GM12878 (cell line): ENCODE measurements at places on chromosomes 1 and 21. TPM values are rescaled to one million over a fixed set of nuclear protein-coding genes. Genes with fewer than 3 reads are reported as not detected.

GRCh38 chr1:207219979-207220889, 101.2 kb upstream of the CD55 start:
- peaks cover 13% of the 10 kb centered on the region for H3K4me1 ChIP-seq
- H3K27ac ChIP-seq = no peak overlapping the region
- H3K36me3 ChIP-seq = no peaks in the 10 kb centered on the region
- H3K27me3 ChIP-seq = no peaks in the 10 kb centered on the region

Gene RPS8
- total RNA-seq = 3,050 and 3,180 TPM in 2 replicates

GRCh38 chr21:21624674-21625073, 626.5 kb downstream of the NCAM2 start:
- H3K4me1 ChIP-seq = no peaks in the 10 kb centered on the region
- no peaks in the 10 kb centered on the region for H3K27me3 ChIP-seq
- no peak for DNase-seq
- no peaks in the 10 kb centered on the region for H3K36me3 ChIP-seq
- no peak overlapping the region for H3K4me3 ChIP-seq

DNA sequence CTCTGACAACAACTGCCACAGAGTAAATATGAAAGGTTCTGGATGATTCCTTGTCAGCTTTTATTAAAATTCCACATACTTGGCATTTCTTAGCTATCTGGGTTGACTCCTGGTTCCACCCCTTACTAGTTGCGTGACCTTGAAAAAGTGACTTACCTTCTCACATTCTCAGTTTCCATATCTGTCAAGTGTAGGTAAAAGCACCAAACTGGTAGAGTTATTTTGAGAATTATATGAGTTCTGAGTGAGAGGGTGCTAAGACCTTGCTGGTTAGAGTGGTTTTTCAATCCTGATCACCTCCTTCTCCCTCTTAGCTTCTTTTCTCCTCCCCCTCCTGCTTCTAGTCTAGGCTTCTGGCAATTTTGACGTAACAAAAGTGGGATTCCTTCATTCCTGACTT, 83.4 kb upstream of the ABCD3 start:
- DNase-seq = no peak
- peak overlapping the region; percentile 27; the same call in 1 of the 2 replicates for H3K27ac ChIP-seq
- H3K4me1 ChIP-seq = peaks cover 23% of the 10 kb centered on the region
- H3K4me3 ChIP-seq = no peak overlapping the region; the same call in 1 of the 2 replicates
- H3K27me3 ChIP-seq = no peaks in the 10 kb centered on the region
- H3K36me3 ChIP-seq = no peaks in the 10 kb centered on the region

DNA sequence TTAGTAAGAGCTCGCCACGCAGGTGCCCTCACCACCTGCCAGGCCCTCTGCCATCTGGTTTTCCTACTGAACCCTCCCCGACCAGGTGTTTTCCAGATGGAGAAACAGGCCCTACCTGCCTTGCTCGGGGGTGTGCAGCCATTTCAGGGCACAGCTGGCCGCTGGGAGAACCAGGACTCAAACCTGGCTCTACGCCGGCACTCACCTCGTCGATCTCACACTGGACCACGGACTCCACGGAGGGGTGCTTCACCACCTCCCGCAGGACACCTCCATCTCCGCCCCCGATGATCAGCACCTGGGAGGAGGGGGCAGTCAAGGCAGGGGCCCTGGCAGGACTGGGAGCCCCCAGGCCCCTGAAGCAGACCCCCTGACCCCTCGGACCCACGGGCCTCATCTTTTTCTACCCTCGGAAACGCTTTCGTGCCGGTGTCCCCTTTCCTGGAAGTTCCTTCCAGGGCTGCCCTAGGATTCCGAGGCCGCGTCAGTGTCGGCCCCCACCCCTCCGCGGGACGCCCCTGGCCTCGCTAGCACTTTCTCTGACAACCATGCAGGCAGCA, 1.1 kb downstream of the SRM start:
- H3K36me3 ChIP-seq = peaks cover 4% of the 10 kb centered on the region
- H3K27me3 ChIP-seq = no peaks in the 10 kb centered on the region
- H3K4me3 ChIP-seq = peak overlapping the region; percentile 95
- peaks cover 22% of the 10 kb centered on the region for H3K4me1 ChIP-seq

Gene LGR6
- total RNA-seq = not detected in 2 replicates

Gene KRTAP6-1
- total RNA-seq = not detected in 2 replicates

- H3K4me3 ChIP-seq = no peak overlapping the region
- H3K27ac ChIP-seq = no peak overlapping the region
- DNase-seq = no peak
- H3K4me1 ChIP-seq = no peaks in the 10 kb centered on the region
- H3K36me3 ChIP-seq = no peaks in the 10 kb centered on the region
Observed at GRCh38 chr1:7002728-7003127, 217.5 kb downstream of the CAMTA1 start.

Gene C1orf21
- 0.03 and 0.05 TPM in 2 replicates for total RNA-seq

- no peak overlapping the region for H3K27ac ChIP-seq
- H3K4me1 ChIP-seq = no peaks in the 10 kb centered on the region; the same call in 1 of the 2 replicates
- H3K27me3 ChIP-seq = no peaks in the 10 kb centered on the region; the same call in none of the 2 replicates
- no peak for DNase-seq
- H3K4me3 ChIP-seq = no peak overlapping the region
Observed at GRCh38 chr1:204650911-204651570, 34.5 kb downstream of the LRRN2 start.

- DNase-seq = no peak
- H3K36me3 ChIP-seq = no peaks in the 10 kb centered on the region
- H3K27ac ChIP-seq = no peak overlapping the region
- H3K4me1 ChIP-seq = no peaks in the 10 kb centered on the region
- no peaks in the 10 kb centered on the region for H3K27me3 ChIP-seq
- no peak overlapping the region for H3K4me3 ChIP-seq
Observed at GRCh38 chr1:209513226-209513625, 70.3 kb upstream of the CAMK1G start.

DNA sequence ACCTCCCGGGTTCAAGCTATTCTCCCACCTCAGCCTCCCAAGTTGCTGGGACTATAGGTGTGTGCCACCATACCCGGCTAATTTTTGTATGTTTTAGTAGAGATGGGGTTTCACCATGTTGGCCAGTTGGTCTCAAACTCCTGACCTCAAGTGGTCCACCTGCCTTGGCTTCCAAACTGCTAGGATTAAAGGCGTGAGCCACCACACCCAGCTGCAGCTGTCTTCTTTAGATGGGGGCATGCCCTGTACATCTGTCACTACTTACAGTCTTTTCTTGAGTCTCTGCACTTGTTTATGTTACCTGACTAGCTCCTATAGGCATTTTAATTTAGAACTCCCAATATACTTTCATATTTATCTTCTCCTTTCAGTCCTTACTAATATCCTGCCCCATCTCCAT, 64.2 kb downstream of the SELENOF start:
- no peak overlapping the region for H3K27ac ChIP-seq
- no peaks in the 10 kb centered on the region for H3K36me3 ChIP-seq
- DNase-seq = no peak
- no peaks in the 10 kb centered on the region for H3K27me3 ChIP-seq
- H3K4me1 ChIP-seq = peaks cover 3% of the 10 kb centered on the region; the same call in 1 of the 2 replicates

- H3K27ac ChIP-seq = no peak overlapping the region
- H3K4me3 ChIP-seq = no peak overlapping the region
- no peaks in the 10 kb centered on the region for H3K36me3 ChIP-seq
- no peak for DNase-seq
Observed at GRCh38 chr1:1996207-1996651, 7.4 kb downstream of the CFAP74 start.

DNA sequence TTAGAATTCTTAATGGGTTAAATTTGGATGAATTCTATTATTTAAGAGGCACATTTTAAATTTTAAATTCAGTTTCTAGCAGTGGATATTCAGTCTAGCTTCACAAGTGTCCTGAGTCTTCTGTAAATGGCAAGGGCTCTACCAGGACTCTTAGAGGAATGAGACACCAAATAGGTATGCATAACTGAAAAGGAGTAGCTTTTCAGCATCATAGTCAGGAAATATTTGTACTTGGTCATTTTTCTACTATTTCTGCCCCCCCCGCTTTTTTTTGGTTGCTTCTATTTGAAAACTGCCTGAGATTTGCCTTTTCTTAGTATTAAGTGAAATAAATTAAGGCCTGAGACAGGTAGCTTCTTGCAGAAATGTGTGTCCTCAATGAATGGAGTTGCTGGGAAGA, 80.2 kb downstream of the MAST2 start:
- DNase-seq = no peak
- H3K27me3 ChIP-seq = no peaks in the 10 kb centered on the region
- no peaks in the 10 kb centered on the region for H3K36me3 ChIP-seq
- 0 out of 2 replicates have a peak, but pooled peaks cover 4% of the 10 kb centered on the region for H3K4me1 ChIP-seq
- no peak overlapping the region for H3K27ac ChIP-seq
